ENCODE measurements at places on chromosomes 13 and 19.

- no peak for DNase-seq
Observed at GRCh38 chr19:39740395-39740794, 2.6 kb upstream of the CLC start.

DNA sequence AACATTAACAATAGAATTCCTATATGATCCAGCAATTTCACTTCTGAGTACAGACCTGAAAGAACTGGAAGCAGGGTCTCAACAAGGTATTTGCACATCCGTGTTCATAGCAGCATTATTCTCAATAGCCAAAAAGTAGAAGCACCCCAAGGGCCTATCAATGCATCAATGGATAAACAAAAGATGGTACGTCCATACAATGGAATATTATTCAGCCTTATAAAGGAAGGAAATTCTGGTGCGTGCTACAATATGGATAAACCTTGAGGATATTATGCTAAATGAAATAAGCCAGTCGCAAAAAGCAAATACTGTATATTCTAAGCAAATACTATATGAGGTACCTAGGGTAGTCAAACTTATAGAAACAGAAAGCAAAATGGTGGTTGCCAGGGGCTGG lies 30.8 kb upstream of the CEBPA start:
- DNase-seq: no peak

GRCh38 chr19:10566658-10567410 lies 1.0 kb upstream of the KRI1 start:
- DNase-seq: no peak

DNA sequence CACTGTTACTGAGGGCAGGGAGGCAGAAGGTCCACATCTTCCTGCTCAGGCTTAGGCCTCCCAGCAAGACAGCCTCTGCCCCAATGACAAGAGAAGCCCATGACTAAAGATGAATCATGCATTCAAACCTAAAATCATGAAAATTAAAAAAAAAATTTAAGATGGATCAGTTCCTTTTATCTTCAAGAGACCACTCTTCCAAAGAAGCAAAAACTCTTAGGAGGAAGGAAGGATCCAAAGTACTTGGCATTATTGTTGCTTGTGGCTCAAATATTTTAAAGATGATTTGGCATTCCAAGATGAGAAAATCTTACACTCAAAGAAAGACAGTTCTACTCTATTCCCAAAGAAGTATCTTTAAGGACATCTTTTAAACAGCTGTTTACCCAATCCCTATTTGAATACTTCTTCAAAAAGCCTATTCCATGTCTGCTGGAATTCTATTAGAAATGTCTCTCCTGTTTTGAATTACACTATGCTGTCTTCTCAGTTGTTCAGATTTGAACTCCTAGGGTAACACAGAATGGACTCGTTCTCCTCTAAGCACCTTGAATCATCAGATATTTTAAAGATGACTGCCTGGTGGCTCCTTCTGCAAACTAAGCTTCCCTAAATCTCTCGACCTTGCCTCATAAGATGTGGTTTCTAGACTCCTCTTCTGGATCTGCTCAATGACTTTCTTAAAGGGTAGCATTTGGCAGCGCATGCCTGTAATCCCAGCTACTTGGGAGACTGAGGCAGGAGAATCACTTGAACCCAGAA lies 7.0 kb downstream of the SERP2 start:
- DNase-seq: no peak

DNA sequence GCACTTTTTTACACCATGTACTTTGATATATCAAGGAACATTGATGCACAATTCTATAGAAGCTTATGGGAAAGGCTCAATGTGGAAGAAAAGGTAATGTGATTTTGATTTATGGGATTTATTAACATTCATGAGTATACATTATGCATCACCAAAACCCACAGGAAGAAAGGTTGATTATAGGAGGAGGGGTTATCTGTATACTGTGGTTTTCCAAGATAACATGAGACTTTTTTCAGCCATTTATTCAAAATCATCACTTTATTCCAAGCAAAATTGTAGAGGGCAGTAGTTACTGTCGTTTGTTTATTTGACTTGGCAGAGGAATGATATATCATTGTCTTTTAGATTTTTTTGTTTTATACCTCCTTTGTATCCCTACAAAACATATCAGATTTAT lies 54.9 kb downstream of the WDFY2 start:
- DNase-seq: no peak

DNA sequence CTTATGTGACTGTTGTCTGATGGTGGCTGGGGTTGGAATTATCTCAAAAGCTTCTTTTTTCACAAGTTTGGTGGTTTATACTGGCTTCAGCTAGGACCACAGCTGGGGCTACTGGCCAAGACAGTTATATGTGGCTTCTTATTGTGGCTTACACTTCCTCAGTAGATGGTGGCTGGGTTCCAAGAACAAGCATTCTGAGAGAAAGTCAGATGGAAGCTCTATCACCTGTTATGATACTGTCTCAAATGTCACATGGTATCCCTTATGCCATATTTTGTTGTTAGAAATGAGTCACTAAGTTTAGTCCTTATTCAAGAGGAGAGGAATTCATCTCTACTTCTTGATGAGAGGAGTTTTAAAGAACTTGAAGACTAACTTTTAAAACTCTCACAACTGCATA lies 41.6 kb downstream of the NDFIP2 start:
- DNase-seq: no peak

GRCh38 chr19:57560049-57560491 lies 407 bp upstream of the ZNF550 start:
- DNase-seq: no peak

DNA sequence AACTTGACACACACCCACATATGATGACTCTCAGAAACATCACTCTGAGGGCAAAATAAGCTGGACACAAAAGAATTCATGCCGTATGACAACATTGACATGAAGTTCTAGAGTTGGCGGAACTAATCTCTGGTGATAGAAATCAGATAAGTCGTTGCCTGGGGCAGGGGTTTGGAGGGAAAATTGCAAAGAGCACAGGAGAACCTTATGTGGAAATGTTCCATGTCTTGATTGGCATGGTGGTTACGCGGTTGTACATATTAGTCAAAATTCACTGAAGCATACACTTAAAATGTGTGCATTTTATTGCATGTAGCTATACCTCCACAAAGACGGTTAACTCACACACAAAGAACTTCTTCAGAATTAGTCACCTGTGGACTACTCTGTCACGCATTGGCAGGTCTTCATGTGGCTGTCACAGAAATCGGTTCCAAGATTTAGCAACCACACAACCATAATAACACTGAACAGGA lies 137.8 kb upstream of the GJB6 start:
- DNase-seq: no peak

DNA sequence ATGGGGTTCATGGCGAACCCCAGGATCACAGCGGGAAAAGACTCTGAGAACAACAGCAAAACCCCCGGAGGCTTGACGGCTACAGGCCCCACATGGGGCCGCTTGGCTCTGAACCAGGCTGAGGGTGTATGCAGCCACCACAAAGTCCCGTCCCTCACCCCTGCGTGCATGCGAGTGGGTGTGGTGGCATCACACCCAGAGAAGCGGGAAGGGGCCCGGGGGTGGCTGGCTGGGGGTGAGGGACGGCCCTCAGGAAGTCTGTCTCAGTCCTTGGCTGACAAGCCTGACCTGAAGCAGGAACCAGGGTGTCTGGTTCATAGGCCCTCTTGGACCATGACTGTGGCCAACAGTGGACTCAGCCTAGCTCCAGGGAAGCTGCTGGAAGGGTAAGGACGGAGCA lies 34.2 kb downstream of the CEBPG start:
- no peak for DNase-seq

GRCh38 chr19:47100290-47100689 lies 13.3 kb downstream of the ZC3H4 start:
- DNase-seq: no peak

DNA sequence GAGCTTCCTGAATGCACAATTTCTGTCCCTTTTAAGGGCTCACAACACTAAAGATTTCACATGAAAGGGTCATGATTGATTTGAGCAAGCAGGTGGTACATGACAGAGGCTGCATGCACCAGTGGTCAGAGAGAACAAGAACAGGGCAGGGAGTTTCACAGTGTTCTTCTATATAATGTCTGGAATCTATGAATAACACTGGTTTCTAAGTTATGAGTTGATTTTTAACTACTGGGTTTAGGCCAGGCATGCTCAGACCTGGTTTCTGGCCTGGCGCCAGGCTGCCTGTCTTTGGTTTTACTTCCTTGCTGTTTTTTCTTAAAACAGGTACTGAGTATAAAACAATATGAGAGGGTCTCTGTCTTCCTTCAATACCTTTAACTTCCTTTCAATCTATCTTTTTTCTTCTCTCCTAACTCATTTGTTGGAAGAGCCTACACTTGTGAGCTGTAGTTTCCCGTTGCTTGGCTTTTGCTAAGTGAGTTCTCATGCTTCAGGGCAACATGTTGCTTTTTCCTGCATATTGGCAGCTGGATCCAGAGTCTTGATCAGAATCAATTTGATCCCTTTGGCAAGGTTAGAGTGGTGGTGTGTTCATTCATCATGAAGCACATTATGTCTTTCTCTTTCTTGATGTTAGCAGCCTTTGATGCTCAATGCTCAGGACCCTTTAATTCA lies 38.5 kb upstream of the FGF14 start:
- DNase-seq: no peak

DNA sequence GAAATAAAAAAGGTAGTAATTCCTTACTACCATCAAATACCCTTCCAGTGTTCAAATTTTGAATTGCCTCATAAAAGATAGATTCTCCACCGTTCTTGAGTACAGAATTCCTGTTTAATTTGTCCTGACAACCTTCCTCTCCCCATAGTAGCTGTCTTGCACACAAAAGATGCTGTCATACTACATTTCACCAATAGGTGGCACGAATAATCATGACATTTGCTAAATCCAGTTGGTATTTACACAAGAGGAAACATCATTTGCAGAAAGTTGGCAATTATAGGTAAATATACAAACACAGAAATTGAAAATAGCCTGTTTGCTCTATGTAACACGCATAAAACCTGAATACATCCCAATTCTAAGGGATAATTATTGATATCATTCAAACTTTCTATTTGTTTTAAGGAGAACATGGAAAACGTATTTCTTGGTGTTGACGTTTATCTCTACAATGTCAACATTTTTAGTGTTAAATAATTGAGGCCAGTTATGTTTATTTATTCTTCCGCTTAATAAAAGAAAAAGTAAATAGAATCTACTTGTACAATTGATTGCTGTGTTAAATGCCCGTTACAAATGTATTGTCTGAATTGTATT lies 58.3 kb upstream of the CLDN10 start:
- DNase-seq: no peak
